Activated CD4-positive, alpha-beta T cell treated with anti-CD3 and anti-CD28 coated beads, Interleukin-10, Interleukin-2, amounts not matched to agents 100 ng/mL and 50 ng/mL, durations not matched to agents 16 hours and 8 hours (primary cell): ENCODE measurements at places on chromosomes 16 and 17.

DNA sequence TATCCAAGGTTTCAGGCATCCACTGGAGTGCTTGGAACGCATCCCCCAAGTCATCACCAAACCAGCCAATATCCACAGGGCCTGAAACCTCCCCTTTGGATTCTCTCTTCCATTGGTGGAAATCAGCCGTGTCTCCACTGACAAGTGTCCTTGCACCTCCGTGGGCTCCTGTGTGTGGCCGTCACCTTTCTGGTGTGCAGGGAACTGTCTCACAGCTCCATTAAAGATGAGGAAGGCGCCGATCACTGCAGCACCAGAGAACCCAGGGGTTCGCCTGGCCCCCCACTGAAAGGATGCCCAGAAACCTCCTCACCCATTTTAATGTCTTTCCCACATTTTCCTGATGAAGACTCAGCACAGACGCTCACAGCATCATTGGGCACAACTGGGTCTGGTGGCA, 17.8 kb upstream of the METRNL start:
- no peak for DNase-seq

GRCh38 chr17:17572010-17572785, 19.3 kb downstream of the PEMT start:
- no peak for DNase-seq

GRCh38 chr16:82185012-82185411, 15.0 kb upstream of the MPHOSPH6 start:
- no peak for DNase-seq

GRCh38 chr16:88936556-88937205, 40.3 kb downstream of the CBFA2T3 start:
- no peak for DNase-seq

DNA sequence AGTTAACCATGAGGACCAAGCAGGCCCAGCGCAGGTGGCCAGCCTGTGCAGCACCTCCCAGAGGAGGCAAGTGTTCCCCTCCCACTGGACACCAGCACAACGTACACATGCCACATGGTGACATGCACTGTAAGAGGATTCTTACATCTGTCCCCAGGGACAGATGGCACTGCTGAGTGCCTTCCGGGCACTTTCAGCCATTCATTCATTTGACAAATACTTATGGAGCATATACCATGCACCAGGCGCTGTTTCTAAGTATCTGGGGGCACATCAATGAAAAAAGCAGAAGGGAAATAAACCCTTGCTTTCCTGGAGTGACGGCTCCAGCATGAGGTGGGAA, 79.6 kb downstream of the GAS7 start:
- DNase-seq, result no peak

- no peak for DNase-seq
Observed at GRCh38 chr16:64440005-64440404, 681.9 kb downstream of the CDH11 start.

DNA sequence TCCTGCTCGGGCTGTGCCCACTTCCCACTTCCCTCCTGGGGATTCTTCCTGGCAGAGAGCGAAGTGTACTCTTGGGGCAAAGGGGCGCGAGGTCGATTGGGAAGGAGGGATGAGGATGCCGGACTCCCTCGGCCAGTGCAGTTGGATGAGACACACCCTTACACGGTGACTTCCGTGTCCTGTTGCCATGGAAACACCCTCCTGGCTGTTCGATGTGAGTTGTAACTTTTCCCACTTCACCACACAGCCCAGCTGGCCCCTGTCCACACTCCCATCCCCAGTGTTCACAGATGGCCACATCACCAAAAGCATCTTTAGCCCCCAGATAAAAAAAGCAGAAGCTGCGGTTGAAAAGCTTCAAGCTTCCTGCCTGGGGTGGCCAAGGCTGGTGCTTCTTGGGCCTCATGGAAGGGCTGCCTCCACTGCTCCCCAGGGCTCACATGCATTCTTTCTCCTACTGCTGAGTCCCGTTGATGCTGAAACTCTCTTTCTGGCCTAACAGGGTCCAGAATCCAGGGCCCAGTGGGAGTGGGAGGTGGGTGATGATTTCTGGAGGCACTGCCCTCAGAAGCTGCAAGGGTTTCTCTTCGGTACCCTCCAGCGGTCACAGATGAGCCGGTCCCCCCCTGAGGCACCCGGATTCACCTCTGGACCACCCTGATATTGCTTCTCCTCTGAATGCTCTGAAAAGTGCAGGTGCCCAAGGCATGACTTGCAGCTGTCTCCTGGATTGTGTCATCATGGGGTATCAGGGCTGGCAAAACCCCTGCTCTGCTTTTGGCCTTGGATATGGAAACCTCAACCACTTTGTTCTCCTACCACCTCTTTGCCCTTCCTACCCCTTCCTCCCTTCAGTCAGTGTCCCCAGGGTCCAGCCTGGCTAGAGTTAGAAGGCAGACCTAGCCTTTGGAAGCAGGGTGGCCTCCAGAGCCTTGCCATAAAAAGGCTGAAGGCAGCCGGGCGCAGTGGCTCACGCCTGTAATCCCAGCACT, 2.2 kb upstream of the TRAF4 start:
- no peak for DNase-seq

- no peak for DNase-seq
Observed at GRCh38 chr17:3990386-3991127, 26.3 kb upstream of the ATP2A3 start.

GRCh38 chr17:1217089-1217385, 37.3 kb upstream of the ABR start:
- no peak for DNase-seq

DNA sequence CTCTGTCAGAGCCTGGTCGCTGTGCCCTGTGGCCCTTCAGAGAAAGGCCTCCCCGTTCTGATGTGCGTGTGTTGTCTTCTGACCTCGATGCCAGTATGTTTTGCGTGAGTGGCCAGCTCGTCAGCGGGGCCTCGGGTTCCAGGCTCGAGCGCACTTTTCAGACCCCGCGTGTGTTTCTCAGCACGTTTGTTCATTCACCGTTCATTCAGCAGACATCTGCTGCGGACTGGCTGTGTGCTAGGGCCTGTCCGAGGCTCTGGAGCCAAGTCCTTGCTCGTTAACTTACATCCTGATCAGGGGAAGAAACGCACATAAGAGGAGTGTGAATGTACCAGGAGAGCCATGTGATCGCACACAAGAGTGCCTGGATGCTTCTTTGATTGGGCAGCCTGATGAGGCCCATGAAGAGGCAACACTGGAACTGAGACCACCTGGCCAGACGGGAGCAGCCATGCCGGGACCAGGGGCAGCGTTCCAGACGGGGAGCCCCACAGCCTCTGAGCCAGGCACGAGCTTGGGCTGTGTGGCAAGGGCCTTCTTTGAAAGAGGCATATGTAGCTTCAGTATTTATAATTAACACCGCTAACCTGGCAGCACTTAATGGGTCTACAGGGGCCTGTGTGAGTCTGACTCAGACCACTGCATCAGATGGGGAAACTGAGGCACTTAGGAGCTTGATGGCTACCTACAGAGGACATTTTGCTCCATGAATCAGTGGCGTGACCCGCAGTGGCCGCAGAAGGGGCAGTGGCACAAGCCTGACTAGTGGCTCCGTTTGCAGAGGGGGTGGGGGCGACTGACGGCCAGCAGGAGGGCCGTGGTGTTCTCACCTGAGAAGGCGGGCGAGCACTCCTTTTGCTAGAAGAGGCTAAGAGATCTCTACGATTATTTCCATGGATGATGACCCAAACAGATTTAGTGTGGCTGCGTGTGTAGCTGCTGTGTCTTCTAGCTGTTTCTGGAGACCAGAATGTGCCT, 187.9 kb upstream of the CHMP6 start:
- DNase-seq, result no peak

DNA sequence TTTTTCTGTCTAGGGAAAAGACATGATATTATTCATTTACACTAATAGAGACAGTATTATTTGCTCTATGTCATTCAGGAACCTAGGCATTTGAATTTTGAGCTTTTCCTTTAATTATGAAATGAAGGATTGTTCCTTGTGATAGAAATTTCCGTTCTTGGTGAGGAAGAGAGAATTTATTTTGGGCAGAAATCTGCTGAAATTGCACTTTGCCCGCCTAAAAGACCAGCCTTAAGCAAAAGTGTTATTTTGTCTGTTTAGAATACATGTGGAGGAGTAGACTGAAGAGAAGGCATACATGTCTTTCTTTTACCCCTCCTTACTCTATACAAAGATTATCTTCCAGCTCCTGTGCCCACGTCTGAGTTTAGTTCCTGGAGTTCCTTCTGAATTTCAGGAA, 16.8 kb upstream of the KRT10 start:
- DNase-seq, result no peak
